Osteocyte (in vitro differentiated cells): ENCODE measurements at places on chromosomes 6 and 20. TPM values are rescaled to one million over a fixed set of nuclear protein-coding genes. Genes with fewer than 3 reads are reported as not detected.

Gene SSTR4
- total RNA-seq = not detected in 2 replicates

Gene MYLIP
- 55.1 and 58.5 TPM in 2 replicates for total RNA-seq

GRCh38 chr6:2007165-2007564, 238.2 kb downstream of the GMDS start:
- DNase-seq = no peak

Gene ZFP64
- total RNA-seq = 18.5 and 21.0 TPM in 2 replicates

DNA sequence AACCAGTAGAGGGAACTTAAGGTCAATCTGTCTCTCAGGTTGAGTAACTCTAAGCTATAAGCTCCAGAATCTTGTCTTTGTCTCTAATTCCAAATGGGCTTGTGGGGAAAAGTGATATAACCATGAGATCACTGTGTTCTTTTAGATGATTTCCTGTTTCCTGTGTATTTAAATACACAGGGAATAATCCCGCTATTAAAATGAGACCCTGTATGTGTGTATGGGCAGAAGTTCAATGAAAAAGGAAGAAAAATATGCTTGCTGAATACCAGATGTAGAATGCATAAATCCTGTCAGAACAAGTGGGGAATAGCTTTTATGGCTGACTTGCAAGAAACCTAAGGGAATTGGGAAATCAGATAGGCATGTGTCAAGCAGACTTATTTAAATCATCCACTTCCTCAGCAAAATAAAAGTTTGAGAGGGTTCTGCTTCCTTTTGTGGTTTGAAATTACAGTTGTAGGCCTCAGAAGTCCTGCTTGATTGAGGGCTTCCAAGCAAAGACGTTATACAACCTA, 164.7 kb upstream of the PDE7B start:
- DNase-seq = no peak

DNA sequence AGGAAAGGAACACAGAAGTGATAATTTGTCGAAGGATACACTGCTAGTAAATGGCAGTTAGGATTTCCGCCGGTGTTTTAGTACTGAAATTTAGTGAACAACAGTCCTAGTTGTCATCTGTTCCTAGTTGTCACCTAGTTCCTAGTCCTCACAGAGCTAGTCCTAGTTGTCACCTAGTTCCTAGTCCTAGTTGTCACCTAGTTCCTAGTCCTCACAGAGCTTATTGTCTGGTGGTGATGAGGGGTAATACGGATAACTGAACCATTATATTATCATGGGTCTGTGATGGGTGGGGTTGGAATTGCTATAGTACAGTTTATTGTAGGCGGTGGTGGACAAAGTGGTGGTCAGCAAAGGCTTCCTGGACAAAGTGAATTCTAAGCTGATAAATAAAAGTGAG, 1.8 kb downstream of the SNRNP48 start:
- DNase-seq = no peak

DNA sequence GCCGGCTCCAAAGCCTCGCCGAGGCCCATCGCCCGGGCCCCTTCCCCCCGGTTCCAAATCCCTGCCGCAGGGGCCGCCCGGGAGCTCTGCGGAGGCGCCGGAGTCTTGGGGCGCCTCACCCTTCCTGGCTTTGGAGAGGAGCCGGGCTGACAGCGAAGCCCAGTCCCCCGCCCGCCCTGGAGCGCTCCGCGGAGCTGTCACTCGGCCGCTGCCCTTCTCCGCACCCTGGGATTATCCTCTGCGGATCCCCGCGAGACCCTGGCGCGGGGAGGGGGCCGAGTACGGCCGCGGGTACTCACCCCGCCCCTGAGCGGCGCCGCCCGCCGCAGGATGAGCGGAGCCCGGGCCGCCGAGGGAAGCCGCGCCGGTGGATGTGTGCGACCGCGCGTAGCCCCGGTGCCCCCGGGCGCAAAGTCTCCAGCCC, 343 bp downstream of the SNAP91 start:
- no peak for DNase-seq

- no peak for DNase-seq
Observed at GRCh38 chr6:104956731-104957294, at the start of gene LIN28B. LIN28B (plus strand) TSS chr6:104957107; CDS start chr6:104957251, 144 bp downstream.

GRCh38 chr20:57522380-57523140, 2.4 kb downstream of the CTCFL start:
- DNase-seq = no peak

GRCh38 chr6:106858653-106859092, 115.9 kb downstream of the CD24 start:
- no peak for DNase-seq

- no peak for DNase-seq
Observed at GRCh38 chr20:25249198-25249931, 1.5 kb downstream of the PYGB start.

DNA sequence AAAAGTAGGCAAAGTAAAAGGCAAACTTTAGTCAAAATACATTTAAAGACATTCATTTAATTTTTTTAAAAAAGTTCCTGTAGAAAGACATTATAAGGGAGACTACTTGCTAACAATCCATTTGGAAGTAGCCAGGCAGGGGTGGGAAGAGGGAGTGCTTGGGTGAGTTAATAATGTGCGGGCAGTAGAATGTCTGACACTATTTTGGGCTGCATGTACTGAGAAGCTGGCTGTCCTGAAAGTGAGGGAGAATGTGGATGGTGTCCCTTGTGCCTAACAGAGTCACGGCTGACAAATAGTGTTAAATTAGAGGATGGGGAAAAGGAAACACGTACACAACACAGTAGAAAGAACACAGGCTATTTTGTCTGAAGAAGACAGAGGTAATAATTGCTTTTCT, 142.5 kb downstream of the LCA5 start:
- no peak for DNase-seq

DNA sequence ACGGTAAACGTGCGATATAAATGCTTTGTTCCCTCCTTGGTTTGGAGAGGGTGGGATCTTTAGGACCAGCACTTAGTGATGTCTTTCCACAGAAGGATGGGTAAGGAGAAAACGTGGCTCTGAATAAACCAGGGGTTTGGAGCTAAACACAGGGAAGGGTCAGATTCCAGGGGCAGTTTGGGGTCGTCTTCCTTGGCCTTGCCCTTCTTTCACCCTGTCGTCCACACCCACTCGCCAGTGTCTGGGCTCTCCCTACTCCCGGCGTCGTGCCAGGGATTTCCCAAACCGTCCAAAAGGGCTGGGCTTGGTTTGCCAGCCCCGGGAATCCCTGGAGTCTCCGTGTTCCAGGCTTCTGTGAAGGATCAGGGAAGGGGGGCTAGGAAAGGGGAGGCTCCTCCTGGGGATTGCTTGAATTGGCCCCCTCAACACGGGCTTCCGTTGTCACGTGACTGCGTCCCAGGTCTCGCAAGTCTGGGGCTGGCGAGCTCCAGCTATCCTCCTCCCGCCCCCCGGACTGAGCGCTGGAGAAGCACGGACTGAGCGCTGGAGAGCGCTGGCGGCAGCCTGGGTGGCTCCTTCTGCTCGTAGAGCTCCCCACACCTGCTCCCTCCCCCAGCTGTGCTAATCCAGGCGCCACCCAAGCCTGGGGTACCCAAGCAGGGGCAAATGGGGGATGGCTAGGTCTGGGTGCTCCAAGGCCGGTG, 9.4 kb upstream of the ARMC12 start:
- peak; percentile 92 for DNase-seq

Gene CD109
- total RNA-seq = 14.3 and 18.0 TPM in 2 replicates

GRCh38 chr20:9214685-9215084, 145.8 kb downstream of the PLCB4 start:
- no peak for DNase-seq

DNA sequence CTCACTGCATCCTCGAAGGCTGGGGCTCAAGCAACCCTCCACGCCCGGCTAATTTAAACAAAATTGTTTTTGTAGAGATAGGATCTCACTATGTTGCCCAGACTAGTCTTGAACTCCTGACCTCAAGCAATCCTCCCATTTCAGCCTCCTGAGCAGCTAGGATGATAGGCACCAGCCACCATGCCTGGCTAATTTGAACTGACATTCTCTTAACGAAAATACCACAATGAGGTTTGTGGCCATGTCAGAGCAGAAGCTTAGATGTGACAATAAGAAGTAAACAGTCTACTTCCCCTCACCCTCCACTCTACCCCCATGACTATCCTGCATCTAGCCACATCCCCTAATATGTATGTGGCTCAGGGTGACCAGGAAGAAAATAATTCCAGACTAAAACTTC, 74.8 kb upstream of the PLCB4 start:
- DNase-seq = no peak

DNA sequence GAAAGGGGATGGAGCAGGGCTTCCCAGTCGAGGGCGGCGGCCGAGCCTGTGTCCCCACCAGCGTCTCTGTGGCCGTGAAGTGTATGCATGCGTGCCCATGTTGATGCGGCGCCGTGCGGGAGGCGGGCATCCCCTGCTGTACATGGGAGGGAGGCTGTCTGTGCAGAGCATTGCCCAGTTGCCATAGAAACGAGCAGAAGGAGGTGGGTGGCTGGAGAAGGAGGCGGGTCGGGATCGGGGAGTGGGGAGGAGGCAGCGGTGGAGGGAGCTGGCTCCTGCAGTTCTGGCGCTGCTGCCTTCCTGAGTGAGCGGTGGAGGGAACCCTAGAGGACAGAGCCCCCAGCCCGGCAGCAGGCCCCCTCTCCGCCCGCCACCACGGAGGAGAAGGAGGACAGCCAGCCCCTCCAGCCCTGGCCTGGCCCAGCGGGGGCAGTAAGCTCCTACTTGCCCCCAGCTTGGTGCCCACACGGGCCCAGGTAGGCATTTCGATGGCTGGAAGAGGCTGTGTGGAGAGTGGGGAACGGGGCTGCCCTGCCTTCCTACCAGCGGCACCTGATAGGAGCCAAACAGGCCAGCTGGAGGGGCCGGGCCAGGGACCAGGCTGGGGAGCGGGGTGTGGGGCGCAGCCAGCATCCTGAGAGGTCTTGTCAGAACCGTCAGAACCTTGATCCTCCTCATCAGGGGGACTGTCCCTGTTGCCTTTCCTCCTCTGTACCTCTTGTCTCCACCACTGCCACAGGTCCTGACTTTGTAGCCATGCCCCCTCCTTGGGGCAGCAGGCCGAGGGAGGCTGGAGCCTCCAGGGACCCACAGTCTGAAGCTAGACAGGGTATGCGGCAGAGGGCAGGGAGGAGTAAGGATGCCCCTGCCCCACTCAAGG, 41.3 kb downstream of the SPDEF start:
- no peak for DNase-seq

GRCh38 chr6:167567142-167568033, 242.5 kb downstream of the TTLL2 start:
- peak; percentile 84 for DNase-seq

DNA sequence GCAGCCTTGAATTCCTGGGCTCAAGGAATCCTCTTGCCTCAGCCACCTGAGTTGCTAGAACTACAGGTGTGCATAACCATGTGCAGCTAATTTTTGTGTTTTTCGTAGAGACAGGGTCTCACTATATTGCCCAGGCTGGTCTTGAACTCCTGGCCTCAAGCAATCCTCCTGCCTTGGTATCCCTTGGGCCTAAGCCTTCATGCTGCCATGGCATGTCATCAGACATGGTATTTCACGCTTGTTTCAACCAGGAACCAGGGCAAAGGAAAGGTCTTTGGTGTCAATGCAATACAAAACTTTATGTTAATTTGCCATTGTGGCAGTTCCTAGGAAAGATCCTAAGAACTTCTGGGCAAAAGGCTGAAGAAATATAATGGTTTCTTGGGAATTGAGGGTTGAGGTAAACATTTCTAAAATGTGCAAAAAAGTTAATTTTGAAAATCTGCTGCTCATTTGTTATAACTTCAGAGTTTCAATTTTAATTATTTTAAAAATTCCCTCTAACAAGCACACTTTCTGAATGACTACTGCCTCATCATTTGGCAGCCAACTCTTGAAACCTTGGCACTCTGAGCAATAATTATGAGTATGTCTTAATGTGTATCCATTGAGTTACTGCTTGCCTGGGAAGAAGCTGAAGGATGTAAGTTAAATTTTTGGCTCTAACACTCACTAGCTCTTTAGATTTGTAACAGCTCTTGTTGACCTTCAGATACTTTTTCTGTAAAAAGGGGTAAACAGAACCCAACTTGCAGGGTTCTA, 154.1 kb downstream of the GJA10 start:
- DNase-seq = no peak

- no peak for DNase-seq
Observed at GRCh38 chr20:62400021-62400420, 7.1 kb downstream of the CABLES2 start.

DNA sequence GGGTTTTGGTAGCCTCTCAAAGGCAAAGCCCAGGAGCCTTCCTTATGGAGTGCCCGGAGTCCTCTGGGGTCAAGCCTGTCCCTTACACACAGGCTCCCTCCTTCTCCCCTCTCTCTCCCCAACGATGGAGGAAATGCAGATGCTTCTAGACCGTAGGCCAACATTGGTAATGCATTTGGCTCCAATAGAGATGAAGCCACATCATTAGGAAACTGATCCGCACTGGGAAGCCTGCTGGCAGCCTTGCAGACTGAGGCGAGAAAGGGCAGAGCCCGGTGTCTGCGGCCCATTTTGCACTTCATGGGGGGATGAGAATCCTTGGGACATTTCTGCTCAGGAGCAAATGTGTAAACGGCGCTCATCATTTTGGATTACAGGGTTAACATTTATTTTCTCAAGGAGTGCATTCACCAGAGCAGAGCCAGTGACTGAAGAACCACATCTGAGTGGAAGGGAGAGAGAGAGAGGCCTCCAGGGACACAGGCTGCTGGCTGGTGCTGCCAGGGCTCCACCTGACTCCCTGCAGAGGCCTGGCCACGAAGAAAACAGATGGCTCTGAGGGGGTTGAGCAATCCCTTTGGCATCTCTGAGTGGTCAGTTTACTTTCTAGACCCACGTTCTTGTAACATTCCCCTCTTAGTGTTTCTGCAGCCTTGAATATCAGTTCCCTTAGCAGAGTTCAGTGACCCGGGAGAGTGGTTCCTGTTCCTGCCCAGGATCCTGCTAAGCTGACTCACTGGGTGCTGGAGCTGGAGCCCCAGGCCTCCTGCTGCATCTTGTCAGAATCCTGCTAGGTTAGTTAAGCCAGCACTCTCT, 4.4 kb upstream of the CST3 start:
- peak; percentile 80 for DNase-seq

- DNase-seq = no peak
Observed at GRCh38 chr6:122449069-122449468, 22.5 kb downstream of the SERINC1 start.

Gene ASIP
- total RNA-seq = not detected in 2 replicates

GRCh38 chr6:123415844-123416468, 220.8 kb downstream of the TRDN start:
- no peak for DNase-seq
